Activated gamma-delta T cell treated with anti-CD3 and anti-CD28 coated beads, Interleukin-2, amount 50 U/mL, for 16 hours (primary cell): ENCODE measurements at places on chromosomes 5 and 9.
A peak's percentile ranks its signal among the peaks of the same experiment; 100 is the strongest.

DNA sequence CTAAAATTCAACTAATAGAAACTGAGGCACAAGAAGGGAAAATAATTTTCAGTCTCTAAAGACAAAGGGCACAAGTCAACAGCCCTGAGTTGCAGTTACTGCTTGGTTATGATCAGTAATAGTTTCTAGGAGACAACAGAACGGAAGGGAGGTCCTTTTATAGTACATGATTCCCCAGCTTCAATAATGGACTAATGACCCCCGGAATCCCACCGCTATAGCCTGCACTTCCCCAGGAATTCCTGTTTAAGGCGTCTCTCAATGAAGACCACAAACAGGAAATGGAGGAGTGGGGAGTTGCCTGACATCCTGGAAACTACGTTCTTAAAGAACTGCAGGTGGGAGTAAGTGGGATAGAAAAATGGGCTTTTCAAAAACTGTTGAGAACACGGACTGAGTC, 60.6 kb downstream of the DIAPH1 start:
- DNase-seq = no peak

DNA sequence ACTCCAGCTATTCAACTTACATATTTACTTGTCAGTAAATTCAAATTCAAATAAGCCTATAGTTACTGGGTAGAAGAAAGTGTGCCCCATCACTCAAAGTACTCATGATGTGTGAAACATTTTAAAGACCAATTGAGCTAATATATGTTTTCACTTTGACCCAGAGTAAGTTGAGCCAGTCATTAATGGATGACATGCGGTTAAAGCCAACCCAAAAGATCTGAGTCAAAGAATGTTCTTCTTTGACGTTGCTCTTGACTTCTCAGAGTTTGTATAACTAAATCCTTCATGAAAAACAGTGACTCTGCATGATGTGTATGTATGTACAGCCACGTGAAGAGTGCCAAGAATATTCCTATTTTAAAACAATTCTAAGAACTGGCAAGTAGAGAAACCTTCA, 237.4 kb downstream of the NR2F1-AS1 start:
- no peak for DNase-seq

DNA sequence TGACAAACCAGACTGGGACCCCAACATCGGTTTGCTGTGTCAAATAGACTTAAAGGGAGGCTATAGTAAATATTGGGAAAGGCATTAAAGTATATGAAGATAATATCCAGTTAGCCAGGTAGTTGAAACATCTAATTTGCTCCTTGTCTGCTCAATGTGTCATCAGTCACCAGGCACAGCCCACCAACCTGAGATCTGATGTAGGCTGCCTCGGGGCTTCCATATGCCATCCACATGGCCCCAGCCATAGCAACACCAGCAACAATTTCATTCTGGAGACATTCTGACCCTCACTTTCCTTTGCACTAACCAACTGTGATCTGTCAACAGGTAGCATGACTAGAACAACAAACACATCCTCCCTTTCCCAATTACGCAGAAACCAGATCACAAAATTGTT, 196.0 kb downstream of the NR2F1-AS1 start:
- DNase-seq = no peak

DNA sequence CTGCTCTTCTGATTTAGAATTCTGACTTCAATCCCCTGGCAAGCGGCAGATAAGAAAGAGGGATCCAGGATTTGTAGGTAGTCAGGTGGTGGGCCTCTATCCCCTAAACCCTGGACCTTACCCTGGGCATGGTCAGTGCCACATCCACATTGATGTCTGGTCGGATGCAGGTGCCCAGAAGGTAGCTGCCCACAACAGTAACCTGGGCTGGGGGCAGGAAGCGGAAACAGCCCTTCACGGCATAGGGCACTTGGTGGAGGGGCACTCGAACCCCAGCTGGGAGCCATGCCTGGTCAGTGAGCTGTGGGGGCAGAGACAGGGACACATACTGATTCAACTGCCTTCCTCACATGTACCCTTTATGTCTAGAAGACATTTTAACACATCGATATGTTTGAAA, 3.8 kb downstream of the NOL6 start:
- DNase-seq = no peak

GRCh38 chr9:127905788-127906191, 6.4 kb upstream of the ST6GALNAC6 start:
- peak; percentile 59 for DNase-seq

GRCh38 chr9:121674952-121675351, 23.5 kb downstream of the DAB2IP start:
- no peak for DNase-seq

DNA sequence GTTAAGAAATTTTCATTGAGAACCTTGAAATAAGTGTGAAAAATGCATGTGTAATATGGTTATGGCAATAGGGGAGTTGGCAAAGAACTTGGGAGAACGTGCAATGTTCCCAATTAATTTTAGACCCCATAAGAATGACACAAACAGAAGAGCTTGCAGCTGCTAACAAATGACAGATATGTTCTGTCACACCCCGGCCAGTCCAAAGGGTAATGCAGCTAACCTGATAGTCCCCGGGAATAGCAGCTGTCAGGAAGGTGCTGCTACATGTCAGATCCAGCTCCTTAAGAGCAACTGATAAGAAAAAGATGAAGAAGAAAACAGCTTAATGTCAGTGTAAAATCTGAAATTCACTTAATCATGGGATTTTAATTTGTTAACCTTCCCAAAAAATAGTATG, 30.4 kb downstream of the SEMA5A start:
- no peak for DNase-seq

- no peak for DNase-seq
Measured at GRCh38 chr5:1481266-1481958, 36.2 kb upstream of the SLC6A3 start.

GRCh38 chr9:99118782-99119466, 14.0 kb downstream of the TGFBR1 start:
- DNase-seq = peak; percentile 18

GRCh38 chr9:6590772-6591384, 54.7 kb downstream of the GLDC start:
- no peak for DNase-seq

DNA sequence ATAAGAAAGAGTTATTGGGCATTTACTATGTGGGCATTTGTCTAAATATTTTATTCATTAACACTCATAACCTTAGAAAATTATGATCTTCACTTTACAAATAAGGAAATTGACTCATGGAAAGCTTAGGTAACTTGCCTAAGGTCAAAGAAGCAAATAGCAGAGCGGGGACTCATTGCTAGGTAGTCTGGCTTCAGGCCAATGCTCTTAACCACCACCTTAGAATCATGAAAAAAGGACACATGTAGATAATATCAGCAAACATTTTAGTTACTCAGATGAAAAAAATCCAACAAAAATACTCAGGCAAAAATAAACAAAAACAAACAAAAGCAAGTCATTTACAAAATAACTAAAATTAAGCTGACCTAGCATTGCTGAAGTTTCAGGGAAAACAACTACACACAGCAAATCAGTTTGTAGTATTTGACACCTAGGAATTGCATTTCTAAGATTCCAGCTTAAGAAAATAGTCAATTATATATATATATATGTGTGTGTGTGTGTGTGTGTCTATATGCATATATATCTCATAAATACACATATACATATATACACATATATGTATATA, 166.0 kb downstream of the HMHB1 start:
- no peak for DNase-seq

DNA sequence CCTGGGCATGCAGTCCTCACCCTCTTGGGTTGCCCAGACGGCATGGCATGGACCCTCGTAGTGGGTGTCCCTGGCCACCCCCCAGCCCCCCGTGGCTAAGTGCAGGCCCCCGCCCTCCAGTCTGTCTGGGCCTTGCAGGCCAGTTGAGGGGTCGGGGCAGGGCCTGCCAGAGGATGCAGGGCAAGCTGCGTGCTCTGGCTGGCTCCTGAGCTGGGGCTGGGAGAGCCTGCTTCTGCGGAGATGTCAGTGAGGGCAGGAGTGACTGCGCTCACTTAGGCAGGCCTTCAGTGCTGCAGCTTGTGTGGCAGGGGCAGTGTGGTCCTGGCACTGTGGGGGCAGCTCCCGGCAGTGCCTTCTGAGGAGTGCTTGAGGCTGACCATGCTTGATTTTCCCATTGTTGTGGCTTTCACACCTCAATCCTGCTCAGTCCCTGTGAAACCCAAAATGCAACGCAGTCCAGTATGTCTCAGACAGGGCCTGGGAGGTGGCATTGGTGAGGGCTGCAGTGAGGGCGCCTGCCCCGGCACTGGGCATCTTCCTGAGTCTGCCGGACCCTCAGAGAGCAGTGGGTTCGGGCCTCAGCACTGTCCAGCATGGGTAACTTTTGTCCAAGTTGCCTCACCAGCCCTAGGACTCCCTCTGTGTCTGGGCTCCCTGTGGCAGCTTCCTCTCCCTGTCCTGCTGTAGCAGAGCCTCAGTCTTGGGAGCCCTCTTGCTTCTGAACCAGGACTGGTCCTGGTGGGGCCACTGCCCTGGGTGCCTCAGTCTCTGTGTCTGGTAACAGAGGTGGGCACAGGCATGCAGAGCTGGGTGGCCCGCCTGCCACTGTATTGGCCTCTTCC, 93.0 kb downstream of the PHF2 start:
- no peak for DNase-seq

DNA sequence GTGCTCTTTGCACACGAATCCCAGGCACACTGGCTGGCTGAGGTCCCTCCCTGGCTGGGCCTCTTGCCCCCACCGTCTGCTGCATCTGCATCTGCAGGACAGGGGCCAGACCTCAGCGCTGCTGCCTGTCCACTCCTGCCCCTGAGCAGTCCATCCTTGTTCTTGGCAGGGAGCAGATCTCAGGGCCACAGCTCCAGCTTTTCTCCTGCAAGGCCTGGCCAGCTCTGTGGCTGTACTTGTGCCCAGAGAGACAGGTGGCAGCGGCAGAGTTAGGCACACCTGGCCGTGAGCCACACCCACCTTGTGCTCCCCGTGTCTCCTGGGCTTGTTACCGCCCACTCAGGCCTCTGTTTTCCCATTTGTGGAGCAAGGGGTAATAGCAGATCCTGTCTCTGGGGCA, 13.9 kb downstream of the NEK6 start:
- no peak for DNase-seq

DNA sequence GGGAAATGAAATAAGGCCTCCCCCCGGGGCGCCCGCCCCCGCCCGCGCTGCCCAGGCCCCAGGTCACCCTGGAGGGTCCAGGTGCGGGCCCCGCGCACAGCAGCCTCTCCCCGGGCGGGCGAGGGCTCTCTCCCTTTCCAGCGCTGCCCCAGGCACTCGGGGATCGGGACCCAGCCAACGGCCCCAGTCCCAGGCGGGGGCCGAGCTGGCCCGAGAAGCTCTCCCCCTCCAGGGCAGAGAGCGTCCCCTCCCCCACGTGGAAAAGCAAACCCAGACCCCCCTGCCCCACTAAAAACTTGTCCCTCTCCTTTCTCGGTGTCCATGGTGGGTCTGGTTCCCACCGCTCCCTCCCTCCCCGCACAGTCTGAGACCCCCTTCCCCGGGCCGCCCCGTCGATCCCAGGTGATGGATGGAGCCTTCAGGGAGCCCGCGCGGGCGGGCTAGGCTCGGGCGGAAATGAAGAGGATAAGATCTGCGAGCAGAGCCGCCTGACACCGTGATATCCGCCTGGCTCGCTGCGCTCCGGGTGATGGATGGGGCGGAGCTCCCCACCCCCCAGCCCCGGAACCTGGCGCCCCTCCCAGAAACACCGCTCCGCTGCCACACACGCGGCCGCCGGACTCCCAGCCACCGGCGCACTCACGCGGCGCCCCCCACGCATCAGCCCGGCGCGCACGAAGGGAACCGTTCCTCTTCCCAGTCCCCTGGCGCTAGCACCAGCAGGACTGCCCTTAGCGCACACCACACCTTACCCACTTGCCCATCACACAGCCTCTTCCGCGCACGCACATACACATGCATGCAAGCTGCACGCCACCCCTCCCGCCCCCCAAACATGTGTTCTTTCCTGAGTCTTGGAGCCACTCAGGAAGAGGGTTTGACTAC, 81.7 kb upstream of the ZBTB43 start:
- peak; percentile 49 for DNase-seq

- DNase-seq = no peak
Measured at GRCh38 chr5:40680741-40681362, 1.1 kb downstream of the PTGER4 start.

DNA sequence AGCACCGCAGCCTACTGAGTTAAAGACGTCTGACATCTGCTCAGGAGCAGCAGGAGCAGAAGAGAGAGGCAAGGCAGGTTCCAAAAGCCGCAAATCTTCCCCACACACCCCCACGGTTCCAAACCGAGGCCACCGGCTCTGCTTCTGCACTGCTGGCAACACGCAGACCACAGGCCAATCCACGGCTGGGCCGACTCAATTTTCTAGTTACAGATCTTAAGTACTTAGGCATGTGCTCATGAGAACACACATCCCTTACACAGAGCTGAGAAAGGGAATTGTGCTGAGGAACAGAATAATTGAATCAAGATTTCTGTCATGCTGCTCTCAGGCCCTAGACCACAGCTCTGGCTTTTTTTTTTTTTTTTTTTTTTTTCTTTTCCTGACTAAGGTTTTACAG, 32.6 kb downstream of the PAX5 start:
- DNase-seq = no peak

GRCh38 chr9:80049096-80049782, 477.5 kb downstream of the TLE4 start:
- no peak for DNase-seq

DNA sequence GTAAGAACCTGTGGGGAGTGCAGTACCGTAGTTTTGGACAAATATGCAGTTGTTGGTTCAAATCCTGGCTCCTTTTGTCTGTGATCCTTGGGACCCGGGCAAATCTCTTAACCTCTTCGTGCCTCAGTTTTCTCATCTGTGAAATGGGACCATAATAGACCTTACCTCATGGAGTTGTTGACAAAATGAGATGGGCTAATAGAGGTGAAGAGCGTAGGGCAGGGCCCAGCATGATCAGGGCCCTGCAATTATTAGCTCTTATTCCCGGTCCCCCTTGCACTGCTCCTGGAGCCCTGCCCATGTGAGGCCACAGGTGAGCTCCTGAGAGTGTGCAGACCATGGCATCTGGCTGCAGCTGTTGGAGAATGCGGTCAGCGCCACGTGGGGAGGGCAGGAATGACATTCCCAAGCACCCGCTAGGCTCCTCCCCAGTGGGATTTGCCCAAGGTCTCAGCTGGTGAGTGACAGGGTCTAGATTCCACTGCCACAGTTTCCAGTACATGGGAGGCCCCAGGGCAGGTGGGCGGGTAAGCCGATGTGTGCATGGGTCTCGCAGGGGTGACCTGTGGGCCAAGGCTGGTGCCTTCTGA, 41.0 kb downstream of the NEK6 start:
- DNase-seq = no peak

GRCh38 chr9:8857068-8857925, 1057.7 kb upstream of the DMAC1 start:
- no peak for DNase-seq

- no peak for DNase-seq
Measured at GRCh38 chr5:61177070-61177469, 14.8 kb upstream of the SMIM15 start.

GRCh38 chr5:33049842-33050241, 338.7 kb downstream of the NPR3 start:
- DNase-seq = no peak
